Pancreas (tissue), 10 donors: ENCODE measurements at places on chromosomes 6 and 20. TPM values are rescaled to one million over a fixed set of nuclear protein-coding genes. Genes with fewer than 3 reads are reported as not detected.

DNA sequence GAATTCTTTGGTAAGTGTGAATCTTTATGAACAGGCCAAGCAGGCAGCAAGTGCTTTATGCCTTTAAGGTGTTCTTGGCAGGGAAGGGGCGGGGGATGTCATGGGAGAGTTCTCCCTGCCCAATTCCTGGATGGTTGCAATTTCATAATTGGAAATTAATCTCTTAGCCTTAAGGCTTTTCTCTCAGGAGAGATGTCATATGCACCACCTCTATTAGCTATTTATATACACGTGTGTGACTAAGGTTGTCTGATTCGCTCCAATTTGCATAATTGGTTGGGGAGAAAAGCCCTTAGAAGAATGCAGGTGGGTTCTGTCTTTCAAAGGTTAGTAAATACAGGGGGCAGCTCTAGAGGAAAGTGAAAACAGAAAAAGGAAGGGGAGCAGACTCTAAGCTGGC is 5.2 kb upstream of the ENPP5 start:
- no peaks in the 10 kb centered on the region for H3K36me3 ChIP-seq
- no peaks in the 10 kb centered on the region for H3K27me3 ChIP-seq
- no peak for DNase-seq
- H3K4me3 ChIP-seq: no peak overlapping the region
- no peaks in the 10 kb centered on the region for H3K4me1 ChIP-seq

DNA sequence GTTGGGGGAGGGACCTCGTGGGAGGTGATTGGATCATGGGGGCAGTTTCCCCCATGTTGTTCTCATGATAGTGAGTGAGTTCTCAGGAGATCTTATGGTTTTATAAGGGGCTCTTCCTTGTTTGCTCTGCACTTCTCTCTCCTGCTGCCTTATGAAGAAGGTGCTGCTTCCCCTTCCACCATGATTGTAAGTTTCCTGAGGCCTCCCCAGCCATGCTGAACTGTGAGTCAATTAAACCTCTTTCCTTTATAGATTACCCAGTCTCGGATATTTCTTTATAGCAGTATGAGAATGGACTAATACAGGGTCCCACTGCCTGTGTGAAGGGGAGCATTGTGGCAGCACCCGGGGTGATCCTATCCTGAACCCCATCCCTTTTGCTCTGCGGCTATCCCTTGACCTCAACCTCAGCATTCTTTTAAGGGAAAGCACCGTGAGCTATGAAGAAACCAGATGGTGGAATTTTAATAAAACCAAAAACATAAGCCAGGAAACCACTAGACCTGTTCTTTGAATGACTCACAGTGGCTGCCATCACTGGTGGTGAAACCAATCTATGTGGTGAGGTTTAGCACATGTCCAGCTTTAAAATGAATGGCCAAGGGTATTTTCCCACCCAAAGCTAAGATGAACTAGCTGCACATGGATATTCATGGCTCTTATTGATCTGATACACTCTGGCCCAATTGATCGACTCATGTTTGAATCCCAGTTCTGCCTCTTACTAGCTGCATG is 62.2 kb downstream of the ZDHHC14 start:
- H3K27me3 ChIP-seq: no peaks in the 10 kb centered on the region
- no peak overlapping the region for H3K27ac ChIP-seq
- no peaks in the 10 kb centered on the region for H3K4me1 ChIP-seq
- H3K36me3 ChIP-seq: no peaks in the 10 kb centered on the region
- no peak overlapping the region for H3K4me3 ChIP-seq

DNA sequence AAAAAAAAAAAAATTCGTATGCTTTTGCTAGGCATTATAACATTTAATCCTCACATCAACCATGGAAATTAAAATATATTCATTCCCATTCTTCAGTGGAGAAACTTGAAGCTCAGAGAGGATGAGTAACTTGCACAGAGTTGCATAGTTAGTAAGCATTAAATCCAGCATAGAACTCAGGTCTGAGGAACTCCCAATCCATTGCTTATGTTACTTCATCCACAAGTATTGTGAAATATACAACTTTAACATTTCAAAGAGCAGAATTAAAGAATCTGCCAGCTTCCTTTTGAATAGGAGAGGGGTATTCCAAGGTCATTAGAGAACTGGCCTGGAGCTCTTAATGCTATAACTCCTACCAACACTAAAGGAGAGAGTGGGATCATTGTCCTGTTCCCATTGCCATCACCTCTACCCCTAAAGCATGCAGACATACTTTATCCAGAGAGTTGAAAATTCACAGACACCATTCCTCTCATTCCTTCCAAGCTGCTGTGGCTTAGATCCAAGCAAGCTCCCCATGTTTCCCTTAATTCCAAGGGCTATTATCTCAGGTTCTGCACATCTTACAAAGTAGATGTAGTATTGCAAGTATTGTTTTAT is 91.9 kb downstream of the FLRT3 start:
- H3K36me3 ChIP-seq: no peaks in the 10 kb centered on the region
- H3K27me3 ChIP-seq: no peaks in the 10 kb centered on the region
- H3K4me3 ChIP-seq: no peak overlapping the region
- no peak for DNase-seq

DNA sequence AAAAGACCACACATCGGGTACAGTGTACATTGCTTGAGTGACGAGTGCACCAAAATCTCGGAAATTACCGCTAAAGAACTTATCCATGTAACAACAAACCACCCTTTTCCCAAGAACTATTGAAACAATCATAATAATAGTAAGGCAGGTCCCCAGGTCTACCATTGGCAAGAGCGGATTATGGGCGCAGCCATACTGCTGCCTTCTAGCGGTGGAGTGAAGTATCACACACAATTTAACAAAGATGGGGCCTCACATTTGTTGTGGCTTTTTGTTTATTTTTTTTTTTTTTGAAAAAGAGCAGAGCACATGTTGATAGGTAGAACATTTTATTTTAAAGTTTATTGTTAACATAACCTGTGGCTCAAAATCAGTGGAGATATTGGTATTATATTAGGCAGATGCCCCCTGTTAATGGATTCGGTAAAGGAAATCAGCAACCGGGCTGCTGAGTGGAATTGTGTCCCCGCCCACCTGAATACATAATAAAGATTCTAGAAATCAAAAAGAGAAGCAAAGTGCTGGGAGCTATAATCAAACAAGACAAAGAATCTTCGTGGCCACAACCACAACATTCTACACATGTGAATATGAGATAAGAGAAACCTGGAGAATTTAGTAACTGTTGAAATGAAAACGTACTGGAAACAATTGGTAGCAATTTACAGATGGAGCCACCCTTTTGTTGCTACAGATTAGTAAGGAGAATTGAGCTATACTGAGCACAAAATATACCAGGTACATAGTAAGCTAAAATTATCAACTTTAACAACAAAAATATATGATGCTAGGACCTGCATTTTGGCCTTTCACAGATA is 94.2 kb upstream of the EXOC2 start:
- H3K27ac ChIP-seq: no peak overlapping the region
- H3K4me3 ChIP-seq: no peak overlapping the region
- H3K36me3 ChIP-seq: no peaks in the 10 kb centered on the region
- H3K4me1 ChIP-seq: no peaks in the 10 kb centered on the region
- H3K27me3 ChIP-seq: no peaks in the 10 kb centered on the region

DNA sequence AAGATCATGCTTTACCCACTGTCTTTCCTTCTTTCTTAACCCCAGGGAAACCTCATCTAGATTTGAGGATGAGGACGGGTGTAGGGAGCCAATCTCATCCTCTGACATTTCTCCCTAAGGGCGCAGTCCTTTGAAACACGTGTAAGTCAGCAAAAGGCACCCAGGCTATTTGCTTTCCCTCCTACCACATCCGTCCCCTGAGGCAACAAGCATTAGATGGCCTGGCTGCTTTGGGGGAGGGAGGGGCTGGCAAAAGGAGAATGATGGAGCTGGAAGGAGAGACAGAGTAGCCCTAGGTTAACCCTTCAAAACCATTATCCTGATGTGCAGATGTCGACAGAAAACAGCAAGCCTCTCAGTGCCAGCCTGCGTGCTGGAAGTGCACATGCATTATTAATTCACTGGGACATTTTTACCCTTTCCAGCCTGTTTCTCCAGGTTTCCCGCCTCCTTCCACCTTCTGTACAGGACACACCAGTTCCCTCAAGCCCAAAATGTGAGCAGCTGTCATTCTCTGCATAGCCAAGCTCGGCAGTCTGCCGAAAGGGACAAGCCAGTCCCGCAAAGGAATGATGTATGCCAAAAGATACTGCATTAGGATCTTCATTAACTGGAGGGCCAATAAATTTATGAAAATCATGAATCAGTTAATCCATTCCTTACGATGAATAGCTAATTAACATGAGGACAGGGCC is 547.2 kb downstream of the CD83 start:
- H3K27me3 ChIP-seq: no peaks in the 10 kb centered on the region
- no peak overlapping the region for H3K27ac ChIP-seq
- no peak for DNase-seq
- no peaks in the 10 kb centered on the region for H3K36me3 ChIP-seq
- H3K4me3 ChIP-seq: no peak overlapping the region

- H3K4me1 ChIP-seq: no peaks in the 10 kb centered on the region
- DNase-seq: no peak
- no peak overlapping the region for H3K4me3 ChIP-seq
- H3K27me3 ChIP-seq: no peaks in the 10 kb centered on the region
- no peak overlapping the region for H3K27ac ChIP-seq
Measured at GRCh38 chr6:37200085-37200484, 30.1 kb downstream of the PIM1 start.

DNA sequence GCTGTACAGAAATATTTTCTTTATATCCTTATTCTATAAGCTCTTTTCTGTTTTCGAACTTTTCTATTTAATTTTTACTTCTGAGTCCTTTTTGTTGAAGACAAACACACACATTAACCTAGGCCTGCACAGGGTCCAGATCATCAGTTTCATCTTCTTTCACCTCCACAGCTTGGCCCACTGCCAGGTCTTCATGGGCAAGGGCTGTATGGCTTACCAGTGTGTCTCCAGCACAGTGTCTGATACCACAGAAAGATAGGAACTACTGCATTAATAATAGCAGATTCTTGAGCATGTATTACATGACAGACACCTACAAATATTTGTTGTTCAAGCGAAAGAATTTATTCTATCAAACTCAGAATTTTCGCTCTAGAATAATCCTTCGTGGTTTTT is 24.4 kb downstream of the QKI start:
- H3K27ac ChIP-seq: no peak overlapping the region
- H3K4me1 ChIP-seq: peaks cover 33% of the 10 kb centered on the region
- no peaks in the 10 kb centered on the region for H3K27me3 ChIP-seq
- H3K4me3 ChIP-seq: no peak overlapping the region
- H3K36me3 ChIP-seq: no peaks in the 10 kb centered on the region

DNA sequence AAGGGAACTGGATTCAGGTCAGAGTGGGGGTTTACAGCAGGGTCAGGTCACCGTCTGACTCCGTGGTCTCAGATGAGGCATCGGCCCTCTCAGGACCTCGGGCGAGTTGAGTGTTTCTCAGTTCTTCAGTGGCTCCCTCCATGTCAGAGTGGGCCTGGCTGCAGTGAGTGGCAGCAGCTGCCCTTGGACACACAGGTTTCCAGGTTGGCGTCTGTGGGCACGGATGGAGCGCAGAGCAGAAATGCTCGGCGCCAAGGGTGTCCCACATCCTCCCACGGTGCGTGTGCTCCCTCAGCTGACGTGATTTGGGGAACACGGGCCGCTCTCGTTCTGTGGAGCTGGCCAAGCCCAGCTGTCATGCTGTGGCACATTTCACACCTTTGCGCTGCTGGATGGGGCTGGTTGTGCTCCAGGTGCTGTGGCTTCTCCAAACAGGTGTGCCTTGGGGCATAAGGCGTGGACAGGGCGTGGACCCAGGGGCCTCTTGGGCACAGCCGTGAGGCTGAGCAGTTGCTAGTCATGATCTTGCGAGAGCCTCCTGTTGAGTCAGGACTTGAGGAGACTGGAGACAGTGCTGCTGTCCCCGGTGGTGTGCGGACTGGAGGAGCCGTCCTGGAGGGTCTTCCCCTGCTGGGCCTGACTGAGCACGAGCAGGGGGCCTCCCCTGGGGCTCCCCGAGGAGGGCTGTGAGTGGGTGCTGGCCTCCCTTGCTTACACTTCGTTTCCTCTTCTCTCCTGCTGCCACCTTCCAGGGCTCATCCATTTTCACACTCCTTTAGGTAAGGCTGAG is 9.5 kb upstream of the DNAJC5 start:
- peaks cover 7% of the 10 kb centered on the region for H3K36me3 ChIP-seq
- DNase-seq: no peak
- H3K4me3 ChIP-seq: no peak overlapping the region
- no peaks in the 10 kb centered on the region for H3K27me3 ChIP-seq
- H3K4me1 ChIP-seq: no peaks in the 10 kb centered on the region

Gene PLA2G7
- polyA plus RNA-seq: 0.16 TPM

GRCh38 chr6:42694586-42694985 is 27.8 kb downstream of the PRPH2 start:
- no peaks in the 10 kb centered on the region for H3K27me3 ChIP-seq
- H3K4me1 ChIP-seq: peaks cover 2% of the 10 kb centered on the region
- DNase-seq: no peak
- H3K36me3 ChIP-seq: no peaks in the 10 kb centered on the region

GRCh38 chr6:52596371-52597028 is 19.6 kb upstream of the TRAM2 start:
- H3K27ac ChIP-seq: no peak overlapping the region
- H3K36me3 ChIP-seq: no peaks in the 10 kb centered on the region
- no peaks in the 10 kb centered on the region for H3K4me1 ChIP-seq
- H3K27me3 ChIP-seq: no peaks in the 10 kb centered on the region
- no peak for DNase-seq

- no peak for DNase-seq
- H3K36me3 ChIP-seq: no peaks in the 10 kb centered on the region
- no peaks in the 10 kb centered on the region for H3K4me1 ChIP-seq
- no peak overlapping the region for H3K4me3 ChIP-seq
- no peak overlapping the region for H3K27ac ChIP-seq
Measured at GRCh38 chr6:98949589-98949988, 1.8 kb upstream of the FBXL4 start.

Gene TRIM31
- 0.15 TPM for polyA plus RNA-seq

Gene GATA5
- polyA plus RNA-seq: 0.15 TPM

- H3K36me3 ChIP-seq: no peaks in the 10 kb centered on the region
- H3K4me1 ChIP-seq: no peaks in the 10 kb centered on the region
- no peak overlapping the region for H3K27ac ChIP-seq
- no peak overlapping the region for H3K4me3 ChIP-seq
Measured at GRCh38 chr20:12829170-12829569, 179.6 kb upstream of the SPTLC3 start.

- peak; percentile 79 for DNase-seq
- no peaks in the 10 kb centered on the region for H3K36me3 ChIP-seq
- peaks cover 17% of the 10 kb centered on the region for H3K4me1 ChIP-seq
- peak overlapping the region; percentile 40 for H3K27ac ChIP-seq
- no peak overlapping the region for H3K4me3 ChIP-seq
Measured at GRCh38 chr6:15948930-15949900, 179.7 kb upstream of the MYLIP start.

Gene SMIM29
- polyA plus RNA-seq: 35.0 TPM

Gene STMND1
- 2.2 TPM for polyA plus RNA-seq

GRCh38 chr6:56551409-56552120 is 91.1 kb downstream of the DST start:
- H3K36me3 ChIP-seq: no peaks in the 10 kb centered on the region
- H3K27ac ChIP-seq: no peak overlapping the region
- no peak overlapping the region for H3K4me3 ChIP-seq

Gene HSPA12B
- 4.0 TPM for polyA plus RNA-seq

Gene MMS22L
- 0.84 TPM for polyA plus RNA-seq

GRCh38 chr6:137219664-137220252 is 573 bp upstream of the IFNGR1 start:
- no peaks in the 10 kb centered on the region for H3K36me3 ChIP-seq
- H3K4me3 ChIP-seq: peak overlapping the region; percentile 76
- no peaks in the 10 kb centered on the region for H3K27me3 ChIP-seq
- peak overlapping the region; percentile 97 for H3K27ac ChIP-seq
- no peak for DNase-seq

Gene C20orf202
- polyA plus RNA-seq: 0.23 TPM
